Stimulated activated CD4-positive, alpha-beta T cell treated with anti-CD3 and anti-CD28 coated beads, Interleukin-2, amount 100 ng/mL, for 4 hours (primary cell): ENCODE measurements at places on chromosomes 5 and 9.
A peak's percentile ranks its signal among the peaks of the same experiment; 100 is the strongest.

GRCh38 chr5:74567411-74567995, 73.0 kb downstream of the ENC1 start:
- DNase-seq, result no peak

- DNase-seq, result no peak
Observed at GRCh38 chr9:132699956-132700355, 29.7 kb downstream of the GTF3C4 start.

- no peak for DNase-seq
Observed at GRCh38 chr9:137198051-137198901, 2.3 kb downstream of the TPRN start.

DNA sequence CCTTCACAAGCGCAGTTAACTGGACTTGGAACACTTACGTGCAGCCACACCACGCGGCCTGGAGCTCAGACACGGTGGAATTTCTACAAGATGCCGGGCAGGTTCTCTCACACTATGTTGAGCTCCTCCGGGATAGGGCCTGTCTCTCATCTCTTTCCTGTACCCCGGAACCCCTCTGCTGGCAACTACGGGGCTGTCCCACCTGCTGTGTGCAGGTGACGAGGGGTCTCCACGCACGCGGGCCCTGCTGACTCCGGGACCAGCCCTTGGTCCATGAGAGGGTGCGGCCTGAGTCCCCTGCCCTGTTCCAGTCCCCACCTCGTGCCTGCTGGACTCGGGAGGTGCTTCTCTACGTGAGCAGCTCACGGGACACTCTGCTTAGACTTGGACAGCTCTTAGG, 40.1 kb downstream of the SLC6A3 start:
- DNase-seq, result no peak

DNA sequence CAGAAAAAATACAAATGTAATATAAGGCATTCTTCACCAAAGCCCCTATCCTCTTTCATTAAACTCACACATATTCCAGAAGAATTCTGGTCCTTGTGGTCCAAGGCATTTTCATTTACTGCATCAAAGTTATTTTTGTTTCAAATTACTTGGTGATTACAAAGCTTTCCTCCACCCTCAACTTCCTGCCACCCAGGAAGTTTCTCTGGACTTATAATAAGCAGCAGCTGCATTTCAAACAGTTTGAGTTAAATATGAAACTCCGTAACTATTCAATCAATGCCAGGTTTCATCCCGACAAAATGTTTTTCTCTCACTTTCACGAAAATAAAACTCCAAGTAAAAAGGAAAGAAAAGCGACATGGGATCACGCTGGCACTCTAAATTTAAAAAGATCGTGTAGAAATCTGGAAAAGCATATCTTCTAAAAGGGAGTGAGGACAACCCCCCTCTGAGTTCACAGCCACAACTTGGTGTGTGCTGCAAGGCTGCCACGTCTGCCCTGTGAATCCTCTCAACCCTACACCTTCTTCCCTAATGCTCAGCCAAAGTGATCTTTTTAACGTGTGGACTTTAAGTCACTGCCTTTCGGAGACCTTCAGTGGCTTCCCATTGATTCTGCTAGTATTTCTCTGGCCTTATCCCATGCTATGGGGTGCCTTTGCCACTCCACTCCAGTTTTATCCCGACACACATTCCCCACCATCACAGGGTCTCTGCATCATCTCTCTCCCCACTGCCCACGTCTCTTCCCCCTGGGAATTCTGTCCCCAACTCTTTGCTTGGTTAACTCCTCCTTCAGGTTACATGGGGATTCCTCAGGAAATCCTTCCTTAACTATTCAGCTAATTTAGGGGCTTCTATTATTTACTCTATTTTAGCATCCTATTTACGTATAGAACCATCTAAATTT, 91.1 kb upstream of the CER1 start:
- no peak for DNase-seq

DNA sequence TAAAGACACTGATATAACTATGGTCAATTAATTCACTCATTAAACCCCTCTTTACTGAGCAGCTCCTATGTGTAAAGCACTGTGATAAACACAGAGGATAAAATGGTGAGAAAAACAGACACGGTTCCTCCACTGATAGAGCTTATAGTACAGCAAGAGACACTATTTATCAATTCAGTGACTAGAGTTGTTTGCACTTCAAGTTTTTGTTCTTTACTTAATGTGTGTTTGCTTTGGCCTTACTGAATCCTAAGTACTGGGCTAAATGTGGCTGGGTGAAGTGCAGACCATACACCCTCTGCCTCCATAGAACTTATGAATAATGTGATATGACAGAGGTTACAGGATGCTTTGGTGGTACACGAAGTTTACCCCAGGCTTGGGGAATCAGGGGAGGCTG, 80.1 kb upstream of the ITGA1 start:
- DNase-seq, result no peak

DNA sequence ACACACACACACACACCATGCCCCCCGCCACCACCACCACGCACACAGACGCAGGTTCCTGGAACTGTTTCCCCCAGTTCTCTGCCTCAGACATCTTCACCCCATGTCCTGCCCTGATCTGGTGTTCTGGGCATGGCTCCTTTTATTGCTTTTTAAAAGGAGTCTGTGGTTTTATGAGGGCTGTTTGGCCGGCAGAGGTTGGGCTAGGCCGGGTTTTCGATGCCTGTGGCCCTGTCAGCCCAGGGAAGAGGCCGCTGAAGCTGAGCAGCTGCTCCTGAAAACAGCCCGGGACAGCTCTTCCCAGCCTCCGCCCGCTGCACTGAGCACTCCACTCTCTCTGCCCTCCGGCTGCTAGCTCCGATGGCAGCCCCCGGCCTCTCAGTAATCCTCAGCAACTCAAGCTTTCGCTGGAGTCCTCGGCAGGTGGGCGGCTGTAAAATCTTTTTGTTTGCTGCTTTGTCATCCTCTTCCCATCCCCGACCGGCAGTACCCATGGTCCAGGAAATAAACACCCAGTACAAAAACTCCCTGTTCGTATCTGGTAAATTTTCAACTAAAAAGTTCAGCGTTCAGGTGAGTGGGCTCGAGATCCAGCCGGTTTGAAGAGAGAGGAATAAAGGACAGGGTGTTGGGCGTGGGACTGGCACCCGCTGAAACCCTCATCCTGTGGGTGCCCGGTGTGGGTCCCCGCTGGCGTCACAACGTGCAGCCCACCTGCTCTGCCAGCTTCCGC, 103.0 kb upstream of the ERCC6L2 start:
- DNase-seq, result no peak

GRCh38 chr5:171980792-171981191, 25.6 kb downstream of the FBXW11 start:
- no peak for DNase-seq

- DNase-seq, result no peak
Observed at GRCh38 chr5:128966846-128967245, 1.6 kb downstream of the SLC27A6 start.

DNA sequence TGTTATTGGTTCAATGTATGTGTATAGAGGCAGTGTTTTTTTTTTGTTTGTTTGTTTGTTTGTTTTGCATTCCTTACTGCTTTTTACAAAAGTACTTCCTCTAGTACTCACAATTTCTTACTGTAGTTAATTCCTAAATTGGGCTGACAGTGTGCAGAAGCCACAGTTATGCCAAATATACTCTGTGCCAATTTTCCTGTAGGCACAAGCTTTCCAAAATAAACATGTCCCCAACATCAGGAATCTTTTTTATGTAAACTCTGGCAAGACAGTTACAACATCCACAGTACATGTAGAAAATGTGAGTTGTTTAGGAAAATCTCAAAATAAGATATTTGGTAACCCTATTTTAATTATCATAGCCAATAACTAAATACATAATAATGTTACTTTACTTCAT, 161.6 kb upstream of the TSLP start:
- DNase-seq, result no peak

DNA sequence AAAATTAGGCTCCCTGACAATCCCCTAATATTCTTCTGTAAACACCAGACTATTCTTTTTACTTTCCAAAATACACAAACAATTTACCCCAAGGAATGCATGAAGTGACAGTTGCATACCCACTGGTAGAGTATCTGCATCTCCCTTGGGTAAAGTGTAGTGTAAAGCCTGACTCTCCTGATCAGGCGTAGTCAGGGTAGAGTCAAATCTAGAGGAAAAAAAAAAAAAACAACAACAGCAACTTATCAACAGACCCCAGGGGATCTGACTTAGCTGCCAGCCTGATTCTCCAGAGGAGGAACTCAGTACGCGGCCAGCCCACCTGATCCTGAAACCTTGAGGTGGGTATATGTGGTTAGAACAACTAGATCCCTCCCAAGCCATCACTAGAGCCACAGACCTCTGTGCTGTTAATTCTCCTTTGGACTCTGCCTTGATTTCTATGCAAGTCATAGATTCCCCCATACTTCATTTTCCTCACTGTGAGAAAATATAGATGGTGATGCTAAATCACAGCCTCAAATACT, 61.0 kb downstream of the ZNF608 start:
- no peak for DNase-seq

- DNase-seq, result peak; percentile 28
Observed at GRCh38 chr9:132169672-132170392, 8.0 kb downstream of the NTNG2 start.

- DNase-seq, result no peak
Observed at GRCh38 chr9:131759017-131759647, 19.3 kb upstream of the RAPGEF1 start.

DNA sequence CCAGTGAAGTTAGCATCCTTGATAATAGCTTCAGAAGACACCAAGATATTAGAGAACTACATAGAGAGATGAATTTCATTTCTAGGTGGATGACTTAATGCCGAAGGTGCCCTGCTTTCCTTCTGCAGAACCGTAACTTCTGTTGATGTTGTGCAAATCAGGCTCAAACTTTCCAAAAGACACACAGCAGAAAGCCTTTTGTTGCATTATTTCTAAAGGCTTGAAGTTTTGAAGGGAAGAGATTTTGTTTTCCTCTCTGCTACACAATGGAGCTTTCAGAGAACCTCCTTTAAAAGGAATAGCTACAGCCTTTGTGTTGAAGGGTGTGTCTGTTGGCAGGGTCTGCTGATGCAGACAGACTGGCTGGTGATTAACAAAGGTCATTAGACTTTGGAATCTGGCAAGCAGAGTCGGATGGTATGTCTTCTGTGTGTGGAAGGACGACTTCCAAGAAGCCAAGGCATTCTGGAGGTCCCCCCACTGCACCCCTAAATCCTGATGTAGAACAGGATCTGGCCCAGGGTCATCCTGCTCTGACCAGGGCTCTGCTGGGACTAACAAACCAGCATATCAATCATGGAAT, 57.8 kb downstream of the ZNF462 start:
- no peak for DNase-seq

DNA sequence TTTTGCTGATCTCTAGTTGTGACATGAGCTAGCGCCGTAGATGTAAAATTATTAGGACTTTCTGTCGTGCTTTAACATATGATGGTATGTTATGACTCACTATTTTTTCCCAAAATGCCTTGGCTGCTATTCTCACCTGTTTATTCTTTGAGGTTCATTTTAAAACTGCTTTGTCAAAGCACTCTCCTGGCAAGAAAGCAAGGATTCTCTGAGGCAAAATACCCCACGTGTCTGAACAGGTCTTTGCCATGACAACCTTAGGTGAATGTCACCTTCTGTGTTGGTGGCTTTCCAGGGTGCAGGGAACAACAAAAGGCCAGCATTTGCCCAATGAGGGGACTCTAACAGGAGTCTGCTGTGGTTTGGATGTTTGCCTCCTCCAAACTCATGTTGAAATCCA, 30.6 kb upstream of the COL5A1 start:
- DNase-seq, result no peak

DNA sequence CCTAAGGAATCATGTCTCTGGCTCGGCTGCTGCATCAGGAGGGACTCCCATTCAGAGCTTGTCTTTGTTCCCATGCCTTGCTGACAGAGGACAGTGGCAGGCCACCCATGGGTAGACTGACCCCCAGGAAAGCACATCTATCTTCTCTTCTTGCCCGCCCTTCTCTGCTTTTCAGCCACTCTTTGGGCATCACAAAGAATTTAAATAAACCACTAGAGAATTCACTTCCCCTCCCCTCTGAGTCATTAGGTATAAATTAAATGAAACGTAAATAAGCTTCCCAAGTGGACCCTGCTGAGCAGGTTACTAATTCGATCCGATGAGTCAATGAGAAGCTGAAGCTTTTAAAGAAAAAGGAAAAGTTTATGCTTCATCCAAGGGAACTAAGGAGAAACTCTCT, 97.0 kb downstream of the DRD1 start:
- no peak for DNase-seq

GRCh38 chr5:96942911-96943310, 7.0 kb downstream of the LNPEP start:
- no peak for DNase-seq

DNA sequence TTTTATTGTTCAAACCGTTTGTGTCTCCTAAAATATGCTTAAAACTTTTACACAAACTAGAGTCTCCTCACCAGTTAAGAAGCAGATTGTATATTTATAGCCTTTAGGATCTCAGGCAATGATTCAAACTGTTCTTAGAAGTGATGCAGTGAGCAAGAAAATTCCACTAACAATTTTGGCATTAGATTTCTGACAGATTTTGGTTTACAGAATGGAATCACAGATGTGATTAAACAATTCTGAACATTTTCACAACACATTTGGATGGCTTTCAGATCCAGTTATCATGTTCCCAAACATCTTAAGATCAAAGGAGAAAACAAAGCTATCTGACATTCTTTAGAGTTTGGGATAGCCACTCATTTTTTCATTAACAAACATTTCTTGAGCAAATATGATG, 181.7 kb upstream of the RIOK2 start:
- no peak for DNase-seq

GRCh38 chr5:143271431-143271830, 132.1 kb downstream of the NR3C1 start:
- DNase-seq, result no peak

DNA sequence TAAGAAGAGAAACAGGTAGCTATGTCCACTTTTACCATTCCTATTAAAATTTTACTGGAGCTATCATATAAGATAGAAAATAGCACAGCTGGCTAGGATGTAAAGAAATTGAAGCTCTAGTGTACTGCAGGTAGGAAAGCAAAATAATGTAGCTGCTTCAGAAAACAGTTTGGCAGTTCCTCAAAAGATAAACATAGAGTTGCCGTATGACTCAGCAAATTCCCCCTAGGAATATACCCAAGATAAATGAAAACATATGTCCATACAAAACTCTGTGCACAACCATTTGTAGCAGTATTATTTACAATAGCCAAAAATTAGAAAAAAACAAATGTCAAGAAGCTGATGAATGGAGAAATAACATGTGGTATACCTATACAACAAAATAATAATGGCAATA, 64.6 kb upstream of the SHISAL2B start:
- no peak for DNase-seq

DNA sequence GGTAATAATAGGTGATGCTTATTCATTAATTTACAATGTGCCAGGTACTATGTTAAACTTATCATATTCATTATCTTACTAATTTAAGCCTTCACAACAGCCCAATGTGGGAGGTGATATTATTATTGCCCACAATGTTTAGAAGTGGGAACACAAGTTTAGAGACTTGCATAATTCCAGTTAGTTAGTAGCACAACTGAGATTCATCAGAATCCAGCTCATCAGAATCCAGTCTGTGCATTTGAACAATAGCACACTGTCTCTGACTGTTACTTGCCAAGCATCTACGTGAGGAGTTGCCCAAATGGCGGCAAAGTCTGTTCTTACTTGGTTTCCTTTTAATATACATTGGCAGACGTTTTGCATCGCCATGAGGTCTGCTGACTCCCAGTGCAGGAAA, 110.9 kb upstream of the BASP1 start:
- DNase-seq, result no peak
